CD8-positive, alpha-beta memory T cell (primary cell): ENCODE measurements at places on chromosomes 16 and 17. TPM values are rescaled to one million over a fixed set of nuclear protein-coding genes. Genes with fewer than 3 reads are reported as not detected.

- H3K36me3 ChIP-seq: no peaks in the 10 kb centered on the region
- H3K27me3 ChIP-seq: no peaks in the 10 kb centered on the region
- H3K4me3 ChIP-seq: no peak overlapping the region
- DNase-seq: peak; percentile 43
Measured at GRCh38 chr16:3983081-3983520, 102.6 kb upstream of the CREBBP start.

DNA sequence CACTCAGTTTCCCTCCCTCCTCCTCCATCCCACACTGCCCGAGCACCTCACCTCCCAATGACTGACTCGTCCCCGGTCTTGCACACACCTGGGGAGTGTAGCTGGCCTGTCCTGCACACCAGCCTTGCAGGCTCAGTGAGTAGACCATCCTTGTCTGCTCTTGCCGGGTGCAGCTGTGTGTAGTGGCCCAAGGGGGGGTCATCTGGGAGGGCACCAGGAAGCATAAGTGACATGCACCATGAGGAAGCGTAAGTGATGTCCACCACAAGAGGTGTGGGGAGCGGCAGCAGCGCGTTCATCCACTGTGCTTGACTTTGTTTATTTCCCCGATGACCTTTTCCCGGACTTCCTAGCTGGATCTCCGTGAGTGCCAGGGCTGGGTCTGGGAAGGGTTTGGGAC lies 45.5 kb upstream of the CDR2 start:
- no peaks in the 10 kb centered on the region for H3K36me3 ChIP-seq
- no peak for DNase-seq
- H3K4me1 ChIP-seq: no peaks in the 10 kb centered on the region
- no peaks in the 10 kb centered on the region for H3K27me3 ChIP-seq

DNA sequence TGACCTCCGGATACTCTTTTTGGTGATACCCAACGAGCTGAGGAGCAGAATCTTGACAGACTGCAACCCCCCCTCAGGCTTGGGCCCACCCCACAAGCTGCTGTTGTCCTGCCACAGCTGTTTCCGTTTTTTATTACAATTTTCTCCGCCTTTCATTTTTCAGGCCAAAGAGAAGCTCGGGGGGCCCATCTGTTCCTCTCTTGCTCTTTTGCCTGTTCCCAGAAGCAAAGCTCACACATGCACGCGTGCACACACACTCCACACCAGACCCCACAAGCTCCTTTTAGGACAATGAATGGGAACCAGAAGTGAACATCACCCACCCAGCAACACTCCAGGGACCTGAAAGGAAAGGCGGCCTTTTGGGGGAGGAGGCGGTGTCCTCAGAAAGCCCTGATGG lies 16.3 kb downstream of the SOX9 start:
- no peaks in the 10 kb centered on the region for H3K4me1 ChIP-seq
- no peaks in the 10 kb centered on the region for H3K27me3 ChIP-seq
- no peaks in the 10 kb centered on the region for H3K36me3 ChIP-seq
- no peak for DNase-seq
- H3K4me3 ChIP-seq: no peak overlapping the region

GRCh38 chr16:51938861-51939260 lies 608.1 kb downstream of the TOX3 start:
- no peaks in the 10 kb centered on the region for H3K27me3 ChIP-seq
- H3K27ac ChIP-seq: no peak overlapping the region
- H3K36me3 ChIP-seq: no peaks in the 10 kb centered on the region
- H3K4me1 ChIP-seq: no peaks in the 10 kb centered on the region
- no peak overlapping the region for H3K4me3 ChIP-seq

DNA sequence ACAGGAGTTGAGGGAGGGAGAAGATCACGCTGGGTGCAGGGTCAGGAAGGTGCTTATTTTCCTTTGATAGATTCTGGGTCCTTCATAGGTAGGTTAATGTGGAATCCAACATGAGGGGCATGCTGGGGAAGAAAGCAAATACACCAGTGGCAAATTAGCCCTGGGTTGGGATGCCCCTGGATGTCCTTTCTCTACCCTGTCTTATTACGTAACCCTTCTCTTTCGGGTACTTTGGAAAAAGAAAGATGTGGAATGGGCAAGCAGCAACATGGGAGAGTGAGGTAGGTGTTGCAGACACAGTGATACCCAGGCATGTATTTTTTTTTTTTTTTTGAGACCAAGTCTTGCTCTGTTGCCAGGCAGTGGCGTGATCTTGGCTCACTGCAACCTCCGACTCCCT lies 9.1 kb downstream of the SLC7A6 start:
- no peaks in the 10 kb centered on the region for H3K27me3 ChIP-seq
- H3K36me3 ChIP-seq: peaks cover 24% of the 10 kb centered on the region
- no peak for DNase-seq

- H3K27ac ChIP-seq: no peak overlapping the region
- no peaks in the 10 kb centered on the region for H3K27me3 ChIP-seq
- peak overlapping the region; percentile 41 for H3K4me3 ChIP-seq
- peak; percentile 17 for DNase-seq
- no peaks in the 10 kb centered on the region for H3K36me3 ChIP-seq
Measured at GRCh38 chr16:88967830-88968588, 9.0 kb downstream of the CBFA2T3 start.

- no peaks in the 10 kb centered on the region for H3K36me3 ChIP-seq
- H3K27me3 ChIP-seq: no peaks in the 10 kb centered on the region
- no peak for DNase-seq
Measured at GRCh38 chr16:89407925-89408300, 82.4 kb downstream of the ANKRD11 start.

DNA sequence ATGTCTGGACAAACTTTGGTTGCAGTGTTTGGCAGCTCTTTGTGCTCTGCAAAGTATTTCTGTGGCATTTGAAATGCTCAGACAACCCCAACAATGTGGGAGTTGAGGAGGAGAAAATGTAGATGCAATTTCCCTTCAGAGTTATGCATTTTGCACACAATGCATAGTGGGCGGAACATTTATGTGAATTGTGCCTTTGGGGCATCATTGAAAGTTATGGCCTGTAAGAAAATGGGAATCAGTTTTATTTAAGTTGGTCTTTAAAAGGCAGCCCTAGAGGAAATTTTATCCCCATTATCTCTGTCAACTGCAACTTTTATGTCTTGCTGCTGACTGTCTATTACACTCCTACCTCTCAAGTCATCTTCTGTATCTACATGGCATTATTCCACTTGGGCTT lies 176.2 kb downstream of the MAP2K6 start:
- H3K27me3 ChIP-seq: no peaks in the 10 kb centered on the region
- no peaks in the 10 kb centered on the region for H3K36me3 ChIP-seq
- no peak overlapping the region for H3K4me3 ChIP-seq
- H3K4me1 ChIP-seq: no peaks in the 10 kb centered on the region
- no peak overlapping the region for H3K27ac ChIP-seq

GRCh38 chr17:64964796-64965195 lies 45.5 kb upstream of the LRRC37A3 start:
- no peaks in the 10 kb centered on the region for H3K27me3 ChIP-seq
- no peak overlapping the region for H3K4me3 ChIP-seq
- H3K4me1 ChIP-seq: peaks cover 57% of the 10 kb centered on the region
- no peak overlapping the region for H3K27ac ChIP-seq
- DNase-seq: no peak

DNA sequence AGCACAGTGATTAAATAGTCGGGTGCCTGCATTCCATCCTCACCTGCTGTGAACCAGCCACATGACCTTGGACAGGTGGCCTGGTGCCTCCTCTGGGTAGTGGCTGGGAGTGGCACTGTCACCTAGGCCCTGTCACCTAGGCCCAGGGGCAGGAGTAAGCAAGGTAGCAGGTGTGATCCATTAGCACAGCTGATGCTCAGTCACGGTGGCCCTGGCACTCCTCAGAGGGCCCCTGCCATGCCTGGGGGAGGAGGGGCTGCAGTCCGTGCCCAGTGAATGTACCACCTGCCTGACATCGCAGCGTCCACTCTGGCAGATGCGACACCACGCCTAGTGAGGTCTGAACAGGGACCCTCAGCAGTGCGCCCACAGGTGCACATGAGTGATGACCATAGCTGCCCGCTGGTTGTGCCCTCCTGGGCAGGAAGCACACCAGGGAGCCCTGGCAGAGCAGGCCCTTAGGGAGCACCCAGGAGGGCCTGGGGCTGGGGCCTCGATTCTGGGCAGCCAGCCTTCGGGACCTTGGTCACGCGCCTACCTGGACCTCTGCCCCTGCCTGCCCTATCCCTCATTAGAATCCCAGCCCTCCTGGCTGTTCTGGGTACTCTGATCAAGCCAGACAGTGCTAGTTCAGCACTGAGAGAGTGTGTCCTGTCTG lies 33.1 kb upstream of the CRISPLD2 start:
- no peaks in the 10 kb centered on the region for H3K36me3 ChIP-seq
- no peak overlapping the region for H3K4me3 ChIP-seq
- H3K27ac ChIP-seq: no peak overlapping the region

GRCh38 chr16:54928411-54929089 lies 2.1 kb upstream of the IRX5 start:
- peaks cover 18% of the 10 kb centered on the region for H3K4me1 ChIP-seq
- peaks cover 46% of the 10 kb centered on the region for H3K27me3 ChIP-seq
- no peak overlapping the region for H3K27ac ChIP-seq
- no peak for DNase-seq
- no peaks in the 10 kb centered on the region for H3K36me3 ChIP-seq

GRCh38 chr16:19132898-19133297 lies 19.1 kb downstream of the ITPRIPL2 start:
- H3K27ac ChIP-seq: no peak overlapping the region
- no peaks in the 10 kb centered on the region for H3K4me1 ChIP-seq
- H3K4me3 ChIP-seq: no peak overlapping the region
- H3K36me3 ChIP-seq: no peaks in the 10 kb centered on the region
- no peak for DNase-seq

DNA sequence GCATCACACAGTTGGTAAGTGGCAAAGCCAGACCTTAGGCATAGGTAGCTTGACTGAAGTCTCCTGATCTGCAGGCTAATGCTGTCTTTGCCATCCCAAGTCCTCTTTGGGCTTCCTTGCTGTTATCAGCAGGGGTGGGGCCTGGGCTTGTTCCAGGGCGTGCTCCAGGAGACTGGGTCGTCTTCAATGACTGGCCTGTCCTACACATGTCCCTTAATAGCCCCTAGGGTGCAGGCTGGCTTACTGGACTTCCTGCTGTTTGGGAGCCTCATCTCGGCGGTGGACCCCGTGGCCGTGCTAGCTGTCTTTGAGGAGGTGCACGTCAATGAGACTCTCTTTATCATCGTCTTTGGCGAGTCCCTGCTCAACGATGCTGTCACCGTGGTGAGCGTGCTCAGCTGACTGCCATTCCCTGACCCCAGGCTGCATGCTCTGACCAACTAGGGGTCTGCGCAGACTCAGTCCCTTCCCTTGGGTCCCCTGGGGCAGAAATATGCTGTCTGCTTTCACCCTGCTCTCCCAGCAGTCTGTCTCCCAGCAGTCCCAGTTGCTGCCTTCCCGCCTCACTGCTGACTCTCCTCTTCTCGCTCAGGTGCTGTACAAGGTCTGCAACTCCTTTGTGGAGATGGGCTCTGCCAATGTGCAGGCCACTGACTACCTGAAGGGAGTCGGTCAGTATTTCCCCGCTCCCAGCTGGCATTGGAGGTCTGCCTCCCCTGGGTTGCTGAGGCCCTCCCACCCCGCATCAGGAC lies 6.2 kb downstream of the SLC9A5 start:
- no peak for DNase-seq
- H3K27me3 ChIP-seq: no peaks in the 10 kb centered on the region
- peaks cover under 1% of the 10 kb centered on the region for H3K4me1 ChIP-seq
- no peaks in the 10 kb centered on the region for H3K36me3 ChIP-seq
- no peak overlapping the region for H3K4me3 ChIP-seq

GRCh38 chr17:80104321-80104955 lies 3.1 kb downstream of the GAA start:
- H3K27me3 ChIP-seq: no peaks in the 10 kb centered on the region
- no peaks in the 10 kb centered on the region for H3K36me3 ChIP-seq
- peaks cover 21% of the 10 kb centered on the region for H3K4me1 ChIP-seq
- H3K4me3 ChIP-seq: no peak overlapping the region
- no peak for DNase-seq

DNA sequence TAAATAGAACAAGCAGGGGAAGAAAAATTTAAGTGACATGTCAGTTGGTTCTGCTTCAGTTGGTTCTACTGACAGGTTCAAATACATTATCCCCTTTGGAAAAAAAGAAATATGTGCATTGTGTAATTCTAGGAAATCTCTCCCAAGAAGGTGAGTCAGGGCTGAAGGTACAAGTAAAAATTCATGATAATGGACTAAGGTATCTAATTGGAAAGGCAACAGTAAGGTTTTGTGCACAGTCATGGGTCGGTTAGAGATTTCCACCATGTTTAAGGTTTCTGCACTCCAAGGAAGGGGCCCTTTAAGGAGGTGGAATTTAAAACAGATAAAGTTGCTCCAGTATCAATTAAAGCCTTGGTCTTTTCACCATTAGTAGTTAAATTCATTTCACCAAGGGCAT lies 17.9 kb upstream of the B4GALNT2 start:
- H3K36me3 ChIP-seq: no peaks in the 10 kb centered on the region
- H3K4me1 ChIP-seq: no peaks in the 10 kb centered on the region
- H3K4me3 ChIP-seq: no peak overlapping the region
- no peak overlapping the region for H3K27ac ChIP-seq

- peak overlapping the region; percentile 53 for H3K27ac ChIP-seq
- no peaks in the 10 kb centered on the region for H3K36me3 ChIP-seq
- peak; percentile 53 for DNase-seq
- H3K27me3 ChIP-seq: no peaks in the 10 kb centered on the region
- H3K4me3 ChIP-seq: peak overlapping the region; percentile 43
Measured at GRCh38 chr16:87956365-87957231, 5.4 kb downstream of the BANP start.

GRCh38 chr16:31023252-31023602 lies 10.1 kb upstream of the STX4 start:
- DNase-seq: no peak
- H3K27me3 ChIP-seq: no peaks in the 10 kb centered on the region
- no peak overlapping the region for H3K27ac ChIP-seq
- no peak overlapping the region for H3K4me3 ChIP-seq
- no peaks in the 10 kb centered on the region for H3K4me1 ChIP-seq
- H3K36me3 ChIP-seq: no peaks in the 10 kb centered on the region

DNA sequence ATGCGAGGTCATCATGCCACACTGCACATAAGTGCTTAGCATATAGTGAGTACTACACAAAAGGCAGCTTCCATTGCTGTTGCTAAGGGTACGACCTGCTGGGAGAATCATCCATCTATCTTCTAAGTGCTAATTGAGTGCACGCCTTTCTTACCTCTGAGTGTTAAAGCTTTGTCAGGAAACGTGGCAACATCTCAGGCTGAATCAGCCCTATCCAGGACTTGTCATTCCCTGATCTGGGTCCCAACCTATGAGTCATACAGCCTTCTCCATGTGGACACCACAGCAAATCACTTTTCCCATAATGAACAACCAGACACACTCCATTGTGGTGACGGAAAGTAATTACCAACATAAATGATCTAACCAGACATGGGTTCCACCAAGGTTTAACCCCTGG lies 201.1 kb upstream of the MAF start:
- DNase-seq: no peak
- no peak overlapping the region for H3K27ac ChIP-seq
- no peaks in the 10 kb centered on the region for H3K27me3 ChIP-seq

GRCh38 chr16:78142788-78143187 lies 43.3 kb downstream of the WWOX start:
- H3K27me3 ChIP-seq: no peaks in the 10 kb centered on the region
- no peak overlapping the region for H3K4me3 ChIP-seq
- no peaks in the 10 kb centered on the region for H3K36me3 ChIP-seq
- no peak overlapping the region for H3K27ac ChIP-seq
- no peaks in the 10 kb centered on the region for H3K4me1 ChIP-seq

The ATP1B2 gene
- 0.53 TPM for total RNA-seq

The AURKB gene
- 94.4 TPM for total RNA-seq

The GP2 gene
- total RNA-seq: not detected

The RNF40 gene
- 152 TPM for total RNA-seq

The MYBBP1A gene
- 148 TPM for total RNA-seq

The PROCA1 gene
- total RNA-seq: 4.9 TPM

The RNF222 gene
- not detected for total RNA-seq

The NPIPB13 gene
- 10.2 TPM for total RNA-seq

The TPSG1 gene
- total RNA-seq: not detected

The TMC6 gene
- 150 TPM for total RNA-seq

The IL34 gene
- total RNA-seq: not detected
